ENCODE measurements at places on chromosomes 2 and 18.

DNA sequence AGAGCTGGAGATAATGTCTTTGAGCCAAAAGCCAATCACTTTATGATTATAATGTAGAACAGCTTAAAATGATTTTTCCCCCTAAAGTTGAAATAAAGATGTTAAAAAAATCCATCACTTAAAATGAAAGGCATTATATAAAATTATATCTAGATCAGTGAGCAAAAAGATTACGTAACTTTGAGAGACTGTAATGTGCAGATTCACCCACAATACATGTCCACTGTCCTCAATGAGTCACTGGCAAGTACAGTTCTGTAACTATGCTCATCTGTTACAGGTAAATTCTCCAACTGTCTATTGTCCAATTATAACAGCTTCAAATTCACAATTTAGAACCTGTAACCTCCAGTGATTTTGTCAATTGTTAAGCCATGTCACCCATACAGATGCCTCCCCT, 19.0 kb downstream of the FAM161A start:
- DNase-seq = no peak

DNA sequence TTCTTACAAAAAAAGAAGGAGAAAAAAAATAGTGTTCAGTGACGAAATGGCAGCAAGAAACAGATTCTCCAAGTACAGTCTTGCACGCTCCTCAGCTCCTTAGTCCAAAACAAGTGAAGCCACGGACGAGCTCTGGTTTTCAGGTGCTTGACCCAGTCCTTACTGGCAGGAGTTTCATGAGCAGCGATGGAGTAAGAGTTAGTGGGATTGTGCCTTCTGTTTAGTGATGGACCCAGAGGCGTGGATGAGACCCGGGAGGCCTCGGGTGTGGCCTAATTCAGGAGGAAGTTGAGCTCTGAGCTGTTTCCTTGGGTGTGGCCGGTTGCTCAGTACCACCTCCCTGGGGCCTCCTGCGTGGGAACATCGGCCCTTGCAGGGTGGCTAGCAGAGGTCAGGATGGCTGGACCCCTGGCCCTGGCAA, 52.0 kb downstream of the KIF5C start:
- DNase-seq = no peak

DNA sequence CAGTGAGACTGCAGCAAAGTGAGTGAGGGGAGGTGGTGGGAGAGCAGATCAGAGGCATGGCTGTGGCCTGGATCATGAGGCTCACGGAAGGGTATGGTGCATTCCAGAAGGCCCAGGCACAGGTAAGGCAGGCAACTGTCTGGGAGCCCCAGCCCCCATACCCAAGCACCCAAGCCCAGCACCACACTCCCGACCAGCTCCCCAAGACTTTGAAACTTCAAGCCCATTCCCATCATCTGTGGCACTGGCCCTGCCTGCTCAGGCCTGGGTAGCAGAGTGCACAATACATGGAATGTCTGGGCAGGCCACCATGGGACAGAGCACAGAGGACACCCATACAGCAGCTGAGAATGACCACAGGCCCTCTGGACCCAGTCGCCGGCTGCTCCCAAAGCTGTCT, 202.6 kb upstream of the ARL4C start:
- no peak for DNase-seq

DNA sequence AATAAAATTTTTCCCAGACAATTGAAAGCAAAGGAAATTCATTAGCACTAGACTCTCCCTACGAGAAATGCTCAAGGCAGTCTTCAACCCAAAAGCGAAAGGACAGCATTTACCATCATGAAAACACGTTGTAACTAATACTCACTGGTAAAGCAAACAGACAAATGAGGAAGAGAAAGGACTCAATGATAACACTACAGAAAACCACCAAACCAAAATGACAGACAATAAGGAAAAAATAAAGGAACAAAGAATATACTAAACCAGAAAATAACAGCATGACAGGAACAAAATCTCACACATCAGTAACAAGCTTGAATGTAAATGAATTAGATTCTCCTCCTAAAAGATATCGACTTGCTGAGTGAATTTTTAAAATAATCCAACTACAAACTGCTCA, 190.7 kb downstream of the NOL4 start:
- no peak for DNase-seq

- no peak for DNase-seq
These were observed 166.1 kb downstream of the CLIP4 start for GRCh38 chr2:29281086-29281915.

DNA sequence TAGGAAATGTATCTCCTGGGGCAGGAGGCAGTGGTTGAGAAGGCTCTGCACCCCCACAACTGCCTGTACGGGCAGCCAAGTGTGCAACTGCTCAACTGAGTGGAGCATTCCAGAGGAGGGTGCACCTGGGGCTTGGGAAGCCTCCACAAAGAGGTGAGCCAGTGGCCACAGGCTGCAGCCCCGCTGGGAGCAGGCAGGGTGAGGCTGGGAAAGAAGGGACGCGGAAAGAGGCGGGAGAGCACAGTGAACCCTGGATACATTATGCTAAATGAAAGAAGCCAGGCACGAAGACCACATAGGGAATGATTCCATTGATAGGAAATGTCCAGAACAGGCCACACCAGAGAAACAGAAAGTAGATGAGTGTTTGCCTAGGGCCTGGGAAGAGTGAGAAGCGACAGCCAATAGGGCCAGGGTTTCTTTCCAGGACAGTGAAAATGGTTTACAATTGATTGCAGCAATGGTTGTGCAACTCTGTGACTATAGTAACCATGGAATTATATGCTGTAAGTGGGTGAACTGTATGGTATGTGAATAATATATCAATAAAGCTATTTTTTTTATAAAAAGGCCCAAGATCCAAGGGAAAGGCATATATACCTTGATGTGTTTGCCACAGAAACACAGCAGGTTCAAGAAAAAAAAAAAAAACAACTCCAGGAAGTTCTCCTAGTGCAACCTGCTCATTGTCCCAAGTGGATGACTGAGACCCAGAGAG, 82.4 kb downstream of the DDX1 start:
- DNase-seq = no peak

- no peak for DNase-seq
These were observed 650 bp downstream of the ORMDL1 start for GRCh38 chr2:189783451-189783926.

DNA sequence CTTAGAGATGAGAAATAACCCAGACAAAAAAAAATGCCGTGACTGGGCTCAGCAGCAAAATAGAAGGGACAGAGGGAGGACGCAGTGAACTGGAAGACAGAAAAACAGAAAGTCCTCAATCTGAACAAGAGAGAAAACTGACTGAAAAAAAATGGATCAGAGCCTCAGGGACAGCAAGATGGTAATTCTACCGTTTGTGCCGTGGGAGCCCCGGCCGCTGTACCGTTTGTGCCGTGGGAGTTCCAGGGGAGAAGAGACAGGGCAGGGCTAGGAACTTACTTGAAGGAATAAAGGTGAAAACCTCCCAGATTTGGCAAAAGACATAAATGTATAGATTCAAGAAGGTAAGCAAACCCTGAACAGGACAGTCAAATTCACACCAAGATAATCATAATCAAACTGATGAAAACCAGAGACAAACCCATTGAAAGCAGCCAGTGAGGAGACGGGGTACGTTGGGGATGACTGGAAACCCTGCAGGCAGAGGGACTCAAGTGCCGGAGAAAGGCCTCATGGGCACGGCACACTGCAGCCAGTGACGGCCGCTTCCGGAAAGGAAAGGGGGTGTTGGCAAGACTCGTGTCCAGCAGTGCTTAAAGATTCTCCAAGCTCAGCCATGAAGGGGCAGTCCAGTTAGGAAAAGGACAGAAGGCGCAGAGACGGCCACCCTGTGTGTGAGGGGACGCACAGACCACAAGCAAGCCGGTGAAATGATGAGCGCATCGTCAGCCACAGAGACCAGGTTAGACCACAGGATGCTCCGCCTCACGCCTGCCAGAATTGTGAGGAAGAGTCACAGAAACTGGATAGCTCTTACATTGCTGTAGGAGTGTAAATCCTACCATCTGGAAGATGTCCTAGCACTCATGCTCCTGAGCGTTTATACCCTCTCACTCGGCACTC, 40.0 kb upstream of the NFATC1 start:
- DNase-seq = no peak

GRCh38 chr2:3427272-3427671, 47.8 kb downstream of the TRAPPC12 start:
- no peak for DNase-seq

GRCh38 chr2:3857576-3857975, 154.2 kb downstream of the DCDC2C start:
- no peak for DNase-seq

GRCh38 chr2:11980809-11981208, 234.4 kb downstream of the LPIN1 start:
- no peak for DNase-seq

- no peak for DNase-seq
These were observed 530.0 kb downstream of the BCL11A start for GRCh38 chr2:60023256-60023985.

- no peak for DNase-seq
These were observed 1.2 kb downstream of the CABLES1 start for GRCh38 chr18:23136326-23137096.

GRCh38 chr2:51918113-51918512, 886.2 kb upstream of the NRXN1 start:
- DNase-seq = no peak

GRCh38 chr2:55985406-55985805, 61.8 kb upstream of the EFEMP1 start:
- no peak for DNase-seq

DNA sequence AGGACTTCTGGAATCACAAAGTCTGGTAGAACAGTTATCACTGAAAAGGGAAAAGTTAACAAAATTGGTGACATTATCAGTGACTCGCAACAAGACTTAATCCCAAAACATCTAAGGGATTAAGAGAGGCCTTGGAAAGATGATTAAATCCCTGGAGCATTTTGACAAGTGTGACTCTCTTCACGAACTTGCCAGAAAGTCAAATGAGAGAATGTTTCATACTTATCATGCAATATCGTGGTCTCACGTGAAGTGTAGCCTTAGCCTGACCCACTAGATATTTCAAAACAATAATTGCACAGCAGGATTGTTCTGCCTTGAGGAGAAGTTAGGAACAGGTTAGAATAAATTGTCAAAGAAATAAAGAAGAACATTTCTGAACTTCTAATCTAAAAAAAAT, 104.5 kb downstream of the COL6A3 start:
- no peak for DNase-seq

DNA sequence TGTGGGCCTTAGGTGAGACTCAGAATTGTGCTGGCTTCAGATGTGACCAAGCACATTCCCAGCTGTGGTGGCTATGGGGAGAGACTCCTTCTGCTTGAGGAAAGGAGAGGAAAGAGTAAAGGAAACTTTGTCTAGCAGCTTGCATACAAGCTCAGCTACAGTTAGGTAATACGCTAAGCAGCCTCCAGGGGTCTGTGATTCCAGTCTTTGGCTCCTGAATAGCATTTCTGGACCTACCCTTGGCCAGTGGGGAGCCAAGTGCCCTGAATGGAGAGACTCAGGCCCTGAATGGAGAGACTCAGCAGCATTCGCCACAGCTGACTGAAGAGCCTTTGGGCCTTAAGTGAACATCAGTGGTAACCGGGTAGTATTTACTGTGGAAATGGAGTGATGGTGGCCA, 227.4 kb upstream of the CDH7 start:
- DNase-seq = no peak

GRCh38 chr2:9665898-9666297, 35.1 kb upstream of the YWHAQ start:
- DNase-seq = no peak

DNA sequence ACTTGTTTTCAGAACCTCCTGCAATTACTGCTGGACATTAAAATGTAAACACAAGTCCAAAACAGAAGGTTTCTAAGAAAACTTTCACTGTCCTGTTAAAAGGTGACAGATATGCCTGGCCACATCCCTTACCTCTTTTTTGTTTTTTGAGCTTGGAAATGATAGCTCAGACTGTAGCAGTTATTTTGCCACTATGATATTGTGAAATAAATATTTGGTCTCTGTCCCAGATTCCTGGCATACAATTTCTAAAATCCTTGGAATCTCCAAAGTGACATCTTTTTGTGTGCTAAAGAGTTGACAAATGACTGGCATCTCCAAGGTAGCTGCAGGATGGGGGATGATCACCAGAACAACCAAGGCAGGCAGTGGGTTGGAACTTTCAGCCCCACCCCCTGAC, 16.8 kb downstream of the TPGS2 start:
- no peak for DNase-seq

DNA sequence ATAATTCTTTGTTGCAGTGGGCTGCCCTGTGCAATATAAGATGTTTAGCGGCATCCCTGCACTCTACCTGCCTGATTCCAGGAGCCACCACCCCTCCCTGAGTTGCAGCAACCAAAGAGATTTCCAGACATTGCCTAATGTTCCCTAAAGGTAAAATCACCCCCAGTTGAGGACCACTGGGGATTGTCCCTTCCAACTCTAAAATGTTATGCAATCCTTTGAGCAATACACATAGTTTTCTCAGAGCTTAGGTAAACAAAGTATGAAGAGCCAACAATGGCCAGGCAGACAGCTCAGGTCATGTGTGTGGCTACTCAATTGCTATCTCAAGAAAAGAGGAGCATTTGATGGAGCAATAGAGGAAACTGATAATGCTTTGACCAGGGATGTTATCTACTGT, 87.0 kb downstream of the XDH start:
- no peak for DNase-seq

DNA sequence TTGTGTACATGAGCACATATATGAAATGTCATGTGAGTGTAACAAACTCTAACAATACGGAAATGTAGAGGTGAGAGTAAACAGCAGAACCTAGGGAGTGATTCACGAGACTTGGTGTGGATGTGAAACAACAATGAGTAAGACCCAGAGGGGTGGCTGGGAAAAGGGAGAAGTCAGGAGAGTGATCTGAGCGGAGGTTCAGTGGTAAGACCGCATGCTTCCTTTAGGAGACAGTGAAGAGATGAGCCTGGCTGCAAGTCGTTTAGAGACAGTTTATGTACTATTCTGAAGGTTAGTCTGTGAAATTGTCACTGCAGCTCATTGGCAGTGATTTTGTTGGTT, 150.6 kb downstream of the PRPF40A start:
- DNase-seq = no peak

DNA sequence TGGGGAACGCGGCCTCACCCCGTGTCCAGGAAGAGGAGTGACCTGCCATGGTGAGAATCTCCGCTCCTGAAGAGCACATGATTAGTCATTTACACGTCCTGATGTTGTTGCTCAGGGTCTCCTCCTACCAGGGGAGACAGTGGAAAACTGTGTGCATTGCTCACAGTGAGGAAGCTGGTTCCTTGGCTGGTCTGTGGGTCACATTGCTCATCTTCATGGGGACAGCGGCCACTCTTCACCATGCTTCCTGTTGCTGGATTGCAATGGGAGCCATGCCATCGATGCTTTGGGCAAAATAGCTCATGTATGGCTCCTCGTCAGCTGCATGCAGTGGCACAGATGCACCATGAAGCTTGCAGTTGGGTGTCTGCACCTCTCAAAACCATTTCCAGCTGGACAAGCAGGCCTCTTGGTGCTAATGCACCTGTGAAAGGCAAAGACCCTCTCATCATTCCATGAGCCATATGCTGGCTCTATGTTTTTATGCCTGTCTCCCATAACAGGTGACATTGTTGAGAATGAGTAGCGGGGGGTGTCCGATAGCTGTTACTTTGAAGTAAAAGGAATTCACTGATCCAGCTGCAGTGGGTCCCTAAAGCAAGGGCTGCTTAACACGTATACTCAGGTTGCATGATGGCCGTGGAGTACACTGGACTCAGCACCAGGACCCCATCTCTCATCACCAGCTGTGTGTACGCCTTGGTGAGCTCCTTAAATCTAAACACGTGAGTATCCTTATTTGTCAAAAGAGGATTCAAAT, 135.0 kb upstream of the ALKAL2 start:
- DNase-seq = no peak

GRCh38 chr2:86221066-86221684, 21.9 kb downstream of the MRPL35 start:
- DNase-seq = peak; percentile 44
